ENCODE measurements at places on chromosomes 5 and 9.

GRCh38 chr5:132263548-132264261 lies 6.2 kb downstream of the PDLIM4 start:
- no peak for DNase-seq

GRCh38 chr5:1413211-1413610 lies 32.0 kb downstream of the SLC6A3 start:
- no peak for DNase-seq

DNA sequence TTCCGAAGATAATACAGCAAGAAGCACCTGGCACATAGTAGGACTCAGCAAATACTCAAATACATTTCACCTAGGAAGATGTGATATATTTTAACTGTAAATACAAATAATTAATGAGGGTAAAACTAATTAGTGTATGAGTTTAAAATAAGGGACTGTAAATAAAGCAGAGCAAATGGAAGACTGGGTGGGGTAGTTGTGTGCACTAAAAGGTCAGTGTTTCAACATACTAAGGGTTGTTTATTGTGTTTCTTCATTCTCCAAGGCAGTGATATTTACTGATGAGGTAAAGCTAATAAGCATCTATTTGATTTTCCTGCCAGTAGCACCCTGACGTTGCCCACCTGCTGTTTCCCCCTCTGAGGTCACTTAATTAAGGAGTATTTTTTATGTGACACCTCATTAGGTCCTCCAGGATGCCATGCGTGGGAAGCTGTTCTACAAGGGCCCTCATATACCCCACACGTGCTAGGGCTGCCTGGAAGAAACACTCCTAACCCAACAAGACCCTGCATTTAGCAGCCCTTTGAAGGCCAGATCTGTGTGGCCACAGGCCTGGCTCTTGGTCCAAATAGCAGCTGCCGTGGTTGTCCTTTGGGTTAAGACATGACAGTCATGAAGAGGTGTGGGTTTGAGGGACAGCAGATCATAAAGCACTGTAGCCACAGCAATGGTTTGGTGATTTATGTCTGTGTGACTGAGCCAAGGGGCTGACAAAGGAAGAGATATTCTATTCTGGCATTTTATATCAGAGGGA lies 97.5 kb upstream of the RPS23 start:
- DNase-seq = peak; percentile 32

DNA sequence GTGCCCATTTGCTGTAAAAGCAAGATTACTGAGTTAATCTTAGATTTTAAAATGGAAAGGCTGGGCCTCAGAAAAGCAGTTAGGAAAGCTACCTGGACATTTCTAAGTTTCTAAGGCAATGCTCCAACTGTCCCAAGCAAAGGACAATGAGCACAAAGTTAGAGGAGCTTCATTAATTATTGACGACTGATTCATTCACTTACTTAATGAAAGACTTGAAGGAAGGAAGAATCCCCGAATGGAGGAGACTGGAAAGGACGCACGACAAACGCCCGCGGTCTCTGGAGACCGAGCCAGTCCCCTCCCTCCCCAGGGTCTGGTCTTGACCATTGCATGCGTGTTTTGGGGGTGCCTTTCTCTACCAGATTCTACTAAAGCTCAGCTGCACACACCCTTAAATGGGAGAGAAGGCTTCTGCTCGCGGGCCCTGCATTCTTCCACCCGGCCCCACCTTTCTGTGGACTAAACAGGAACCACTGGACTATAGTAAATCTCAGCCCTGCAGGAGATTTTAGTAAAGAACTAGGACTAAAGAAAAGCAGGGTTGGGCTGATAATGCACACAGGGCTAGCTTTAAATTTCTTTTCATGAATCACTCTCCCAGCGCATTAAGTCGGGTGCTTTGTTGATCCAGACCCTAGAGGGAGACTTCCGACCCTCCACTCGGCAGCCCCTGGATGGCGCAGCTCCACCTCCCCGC lies 44.8 kb downstream of the CTSL start:
- DNase-seq = no peak

DNA sequence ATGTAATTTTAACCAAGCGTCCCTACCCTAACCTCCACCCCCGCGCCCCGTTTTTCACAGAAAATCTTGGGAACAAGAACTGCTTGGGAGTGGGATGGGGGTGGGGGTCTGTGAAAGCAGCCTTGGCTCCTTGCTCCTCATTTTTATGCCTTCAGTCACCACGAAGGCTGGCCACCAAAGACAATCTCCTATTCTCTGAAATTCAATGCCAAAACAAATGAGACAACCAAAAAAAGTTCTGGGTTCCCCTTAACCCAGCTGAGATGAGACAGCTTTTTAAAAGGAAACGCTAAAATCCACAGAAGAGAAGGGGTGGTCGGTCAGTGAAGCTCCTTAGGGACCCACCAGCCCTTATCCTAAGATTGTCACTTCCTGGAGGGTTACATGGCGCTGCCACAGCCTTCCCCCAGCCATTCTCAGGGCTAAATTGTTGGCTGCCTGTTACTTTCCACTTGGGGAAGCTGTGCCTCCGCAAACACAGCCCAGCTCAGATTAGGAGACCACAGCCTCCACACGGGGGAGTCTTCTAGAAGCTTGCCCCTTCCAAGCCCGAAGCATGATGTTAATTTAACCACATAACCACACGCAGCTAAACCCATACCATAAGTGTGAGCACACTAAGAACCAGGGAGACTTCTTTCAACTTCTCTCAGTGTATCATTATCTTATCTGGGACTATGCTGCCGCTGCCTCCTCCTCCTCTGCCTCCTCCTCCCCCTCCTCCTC lies 136.3 kb downstream of the FOXD1 start:
- no peak for DNase-seq

- no peak for DNase-seq
These were observed at the start of gene DMRT3 for GRCh38 chr9:976258-976942. Gene DMRT3 (plus strand): TSS chr9:976655. CDS start chr9:977002, 347 bp downstream.

DNA sequence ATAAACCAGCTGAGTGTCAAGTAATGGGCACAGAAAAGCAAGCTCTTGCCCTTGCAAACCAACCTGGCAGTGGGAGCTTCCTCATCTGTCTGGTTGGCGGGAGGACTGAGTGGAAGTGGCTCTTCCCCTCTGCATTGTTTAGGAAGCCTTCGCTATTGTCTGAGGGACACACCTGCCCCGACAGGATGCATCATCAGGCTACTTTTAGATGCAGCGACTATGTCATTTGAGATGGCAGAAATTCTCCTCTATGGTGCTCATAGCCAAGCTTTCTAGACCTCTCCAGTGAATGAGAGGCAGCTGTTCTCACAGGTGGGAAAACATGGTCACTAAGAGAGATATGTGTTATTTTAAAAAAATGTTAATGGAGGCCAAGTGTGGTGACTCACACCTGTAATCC lies 104.0 kb downstream of the DOCK8 start:
- no peak for DNase-seq

DNA sequence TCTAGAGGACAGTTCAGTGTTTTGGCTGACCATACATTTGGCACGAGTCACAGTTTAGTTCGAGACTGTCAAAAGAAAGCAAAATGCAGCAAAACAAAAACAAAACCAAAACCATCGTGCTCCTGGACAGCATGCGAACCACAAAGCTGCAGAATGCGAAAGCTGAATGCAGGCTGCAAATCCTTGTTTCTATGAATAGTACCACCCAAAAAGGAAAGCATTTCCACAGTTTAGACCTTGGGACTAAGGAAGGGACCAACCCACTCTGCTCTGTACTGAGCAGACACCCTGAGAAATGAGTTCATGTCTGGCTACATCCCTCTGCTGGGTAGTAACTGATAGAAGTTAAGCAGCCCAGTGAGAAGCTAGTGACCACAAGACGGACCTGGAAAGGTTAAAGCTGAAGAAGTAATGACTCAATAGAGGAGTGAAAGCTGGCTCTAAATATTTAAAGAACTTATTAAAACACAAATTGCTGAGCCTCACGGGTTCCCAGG lies 3.9 kb downstream of the GCNT4 start:
- DNase-seq = no peak

DNA sequence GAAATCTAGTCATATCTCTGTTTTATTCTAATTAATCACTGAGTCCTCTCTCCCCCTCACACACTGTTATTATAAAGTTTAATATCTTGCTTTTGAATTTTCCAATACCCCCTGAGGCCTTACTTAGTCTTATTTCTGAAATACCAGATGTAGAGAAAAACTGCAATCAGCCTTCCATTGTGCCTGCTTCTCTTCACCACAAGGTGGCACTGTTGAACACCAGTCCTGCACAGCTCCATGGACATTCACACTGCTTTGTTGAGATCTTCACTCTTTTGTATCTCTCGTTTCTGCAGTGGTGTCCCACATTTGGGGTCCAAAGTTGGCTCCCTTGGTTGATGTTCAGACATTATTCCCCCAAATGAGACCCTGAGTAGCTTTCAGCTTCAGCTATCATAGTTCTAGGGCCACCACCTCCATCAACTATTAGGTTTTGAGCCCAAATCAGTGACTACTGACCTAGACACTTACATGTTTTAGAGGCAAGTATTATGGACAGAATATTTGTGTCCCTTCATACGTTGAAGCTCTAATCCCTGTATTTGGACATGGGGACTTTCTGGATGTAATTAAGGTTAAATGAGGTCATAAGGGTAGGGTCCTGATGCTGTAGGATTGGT lies 24.3 kb downstream of the BOD1 start:
- DNase-seq = no peak

All from COR-L47 (cell line).